Adipose tissue (tissue), 3 donors: ENCODE measurements at places on chromosomes 2 and 18. TPM values are rescaled to one million over a fixed set of nuclear protein-coding genes. Genes with fewer than 3 reads are reported as not detected.

Gene GCKR
- polyA plus RNA-seq = not detected

Gene ZNG1B
- 19.0 TPM for polyA plus RNA-seq

Gene PMS1
- polyA plus RNA-seq = 12.8 TPM

Gene KLHL29
- polyA plus RNA-seq = 1.4 TPM

Gene ASPRV1
- 0.40 TPM for polyA plus RNA-seq

Gene TANC1
- 10.1 TPM for polyA plus RNA-seq

Gene GPR35
- polyA plus RNA-seq = 1.6 TPM

Gene SERPINB3
- polyA plus RNA-seq = not detected

Gene TMEM247
- polyA plus RNA-seq = not detected

Gene THAP4
- 41.2 TPM for polyA plus RNA-seq

Gene ZNF396
- polyA plus RNA-seq = 0.56 TPM

Gene PRKAG3
- polyA plus RNA-seq = 0.06 TPM

Gene ASXL3
- 0.11 TPM for polyA plus RNA-seq

Gene GALR1
- 0.01 TPM for polyA plus RNA-seq

Gene ANKRD44
- 4.2 TPM for polyA plus RNA-seq

Gene CCDC102B
- 12.3 TPM for polyA plus RNA-seq

Gene TMEM150A
- 28.4 TPM for polyA plus RNA-seq

Gene MATN3
- 1.1 TPM for polyA plus RNA-seq

Gene FEV
- polyA plus RNA-seq = 0.58 TPM

Gene SPATA3
- polyA plus RNA-seq = not detected

Gene GALNT5
- 0.31 TPM for polyA plus RNA-seq

Gene ERBB4
- 0.07 TPM for polyA plus RNA-seq

Gene CTDP1
- polyA plus RNA-seq = 8.7 TPM
